ENCODE measurements at places on chromosomes 12 and 14. TPM values are rescaled to one million over a fixed set of nuclear protein-coding genes. Genes with fewer than 3 reads are reported as not detected.

Gene VIPAS39
- 20.2 TPM for total RNA-seq

Gene TOMM20L
- total RNA-seq = not detected

Gene GLI1
- 1.7 TPM for total RNA-seq

Gene ATP23
- 4.4 TPM for total RNA-seq

Gene FOXA1
- total RNA-seq = not detected

DNA sequence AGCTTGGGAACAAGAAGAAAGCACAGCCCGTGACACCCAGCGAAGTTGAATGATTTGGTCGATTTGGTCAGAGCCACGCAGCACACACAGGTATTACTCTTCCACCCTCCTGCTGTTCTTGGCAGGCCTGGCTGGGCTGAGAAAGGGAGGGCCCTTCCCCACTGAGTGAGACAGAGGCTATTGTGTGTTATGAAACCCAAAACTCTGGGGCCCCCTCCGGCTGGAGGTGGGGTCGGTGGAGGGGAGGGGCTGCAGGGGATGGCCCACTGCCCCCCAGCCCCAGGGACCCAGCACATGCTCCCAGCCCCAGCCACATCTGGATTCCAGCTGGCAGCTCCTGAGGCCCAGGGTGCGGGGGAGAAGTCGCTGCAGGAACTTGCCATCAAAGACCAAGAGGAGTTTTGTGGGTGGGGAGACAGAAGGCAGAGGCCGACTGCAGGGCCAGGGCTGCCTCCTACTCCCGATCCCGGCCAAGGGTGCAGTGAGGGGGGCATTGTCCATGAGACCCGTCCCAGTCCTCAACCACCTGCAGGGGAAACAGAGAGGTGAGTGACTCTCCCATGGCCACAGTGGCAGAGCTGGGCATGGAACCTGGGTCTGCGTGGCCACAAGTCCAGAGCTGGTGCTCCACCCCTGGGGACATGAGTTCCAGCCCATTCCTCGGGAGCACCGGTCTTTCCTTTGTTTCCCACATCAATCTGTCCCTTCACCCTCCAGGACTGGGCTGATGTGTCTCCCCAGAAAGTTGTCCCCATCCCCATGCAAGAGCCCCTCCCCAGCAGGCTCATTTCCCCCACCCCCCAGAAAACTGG is 8.7 kb downstream of the TMEM119 start:
- DNase-seq = no peak

DNA sequence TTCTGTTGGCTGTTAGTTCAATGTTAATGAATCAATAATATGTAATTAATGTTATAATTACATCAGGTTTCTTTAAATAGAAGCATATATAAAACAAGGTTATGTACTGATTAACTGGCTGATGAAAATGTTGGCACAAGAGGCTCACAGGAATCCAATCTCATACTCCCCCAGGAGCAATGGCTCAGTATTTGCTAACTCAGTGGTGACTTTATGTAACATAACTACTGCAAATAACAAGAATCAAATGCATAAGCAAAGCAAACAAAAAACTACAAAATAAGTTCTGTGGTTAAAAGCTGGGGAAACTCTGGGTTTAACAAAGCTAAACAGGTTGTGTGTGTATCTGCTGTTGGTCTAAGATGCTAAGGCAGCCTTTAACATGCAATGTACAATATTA is 27.7 kb upstream of the BBS10 start:
- DNase-seq = no peak

- DNase-seq = no peak
These were observed at the start of gene VASH1 for GRCh38 chr14:76761136-76761959. Gene VASH1 (plus strand): TSS chr14:76761468. CDS start chr14:76762822, 1,354 bp downstream.

DNA sequence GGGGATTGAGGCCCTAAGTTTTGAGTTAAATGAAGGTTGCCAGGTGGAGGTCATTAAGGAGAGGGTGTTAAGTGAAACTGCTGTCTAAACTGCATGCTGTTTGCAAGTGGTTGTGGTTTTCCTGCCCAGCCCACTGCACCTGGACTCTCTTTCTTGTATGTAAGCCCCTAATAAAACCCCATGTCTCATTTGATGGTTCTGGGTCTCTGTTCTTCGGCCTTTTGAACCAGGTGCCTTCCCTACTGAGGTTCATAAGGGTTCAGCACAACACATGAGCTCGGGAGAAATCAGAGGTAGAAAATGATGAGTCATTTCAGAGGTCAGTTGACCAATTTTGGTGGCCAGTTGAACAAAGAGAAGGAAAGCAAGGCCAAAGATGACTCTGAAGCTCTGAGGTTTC is 382.5 kb downstream of the RPS29 start:
- no peak for DNase-seq

DNA sequence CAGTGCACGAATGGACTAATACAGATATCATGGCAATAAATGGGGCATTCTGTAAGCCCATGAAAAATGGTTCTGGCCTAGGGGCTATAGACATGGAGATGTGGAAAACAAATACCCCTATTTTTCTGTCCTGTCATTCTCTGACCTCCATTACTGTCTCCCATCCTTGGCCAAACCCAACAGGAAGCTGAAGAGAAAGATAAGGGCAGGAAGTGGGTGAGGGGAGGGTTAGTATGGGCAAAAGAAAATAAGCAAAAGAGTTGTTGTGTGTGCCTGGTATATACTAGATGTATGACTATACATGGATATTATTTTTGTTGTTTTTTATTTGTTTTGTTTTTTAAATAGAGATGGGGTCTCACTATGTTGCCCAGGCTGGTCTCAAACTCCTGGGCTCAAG is 339.3 kb downstream of the PCNX1 start:
- no peak for DNase-seq

DNA sequence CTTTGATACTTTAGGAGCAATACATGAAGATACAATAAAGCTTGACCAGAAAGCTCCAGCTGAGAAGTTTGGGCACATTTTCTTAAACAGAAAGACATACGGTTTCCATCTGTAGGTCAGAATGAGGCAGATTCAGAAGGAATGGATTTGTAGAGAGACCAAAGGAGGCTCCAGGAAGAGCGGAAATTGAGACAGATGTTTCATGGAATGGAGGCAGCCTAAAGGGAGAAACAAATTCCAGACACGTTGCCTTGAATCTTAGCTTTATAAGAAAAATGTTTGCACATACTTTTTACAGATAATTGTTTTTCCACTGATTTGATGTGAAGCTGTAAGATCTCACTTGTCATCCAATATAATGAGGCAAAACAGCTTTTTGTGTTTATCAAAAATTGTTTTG is 24.8 kb downstream of the EPYC start:
- no peak for DNase-seq

GRCh38 chr12:121190523-121191031 is 19.4 kb upstream of the P2RX4 start:
- no peak for DNase-seq

- no peak for DNase-seq
These were observed 24.8 kb downstream of the KLRK1 start for GRCh38 chr12:10364815-10365622.

GRCh38 chr12:129016159-129016558 is 162.9 kb downstream of the GLT1D1 start:
- no peak for DNase-seq

- no peak for DNase-seq
These were observed 36.2 kb downstream of the ETV6 start for GRCh38 chr12:11685716-11686115.

DNA sequence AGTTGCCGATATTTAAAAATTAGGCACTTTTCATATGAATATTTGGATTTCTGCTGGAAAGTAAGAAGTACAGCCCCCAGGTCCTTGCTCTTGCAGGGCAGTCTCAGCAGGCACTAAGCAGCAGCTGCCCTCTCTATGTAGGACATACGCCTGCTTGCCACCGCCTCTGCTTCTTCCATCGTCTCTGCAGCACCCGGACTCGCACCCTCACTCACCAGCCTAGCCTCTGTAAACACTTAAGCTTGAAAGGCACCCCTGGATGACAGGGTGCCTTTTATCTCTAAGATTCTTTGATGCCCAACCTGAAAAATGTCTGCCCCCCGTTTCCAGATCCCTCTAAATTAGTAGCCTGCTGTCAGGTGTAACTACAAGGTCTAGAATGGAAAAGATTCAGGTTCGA is 19.0 kb downstream of the OTUB2 start:
- no peak for DNase-seq

DNA sequence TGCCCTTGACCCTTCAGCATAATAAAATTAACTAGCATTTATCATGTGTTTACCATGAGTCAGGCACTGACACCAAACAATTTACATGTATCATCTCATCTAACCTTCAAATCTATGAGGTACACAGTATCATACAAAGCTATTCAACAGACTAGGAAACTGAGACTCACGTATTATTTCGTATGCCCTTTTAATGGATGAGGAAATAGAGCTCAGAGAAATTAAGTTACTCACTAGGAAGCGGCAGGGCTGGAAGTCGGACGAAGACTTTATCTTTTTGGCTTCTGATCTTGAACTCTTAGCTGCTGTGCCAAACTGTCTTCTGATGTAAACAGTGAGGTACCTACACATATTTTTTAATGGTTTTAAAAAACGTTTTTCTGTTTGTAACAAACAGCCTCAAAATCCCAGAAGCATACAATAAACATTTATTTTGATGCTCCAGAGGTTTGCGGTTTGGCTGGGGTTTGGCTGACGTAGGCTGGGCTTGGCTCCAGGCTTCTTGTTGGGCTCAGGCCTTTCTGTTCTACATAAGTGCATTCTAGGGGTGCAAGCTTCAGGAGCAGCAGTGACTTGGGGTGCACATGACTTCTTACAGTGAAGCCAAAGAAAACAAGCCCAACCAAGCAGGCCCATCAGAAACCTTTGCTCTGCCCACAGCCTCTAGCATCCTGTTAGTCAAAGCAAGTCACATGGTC is 184.7 kb downstream of the TBX5 start:
- no peak for DNase-seq

- DNase-seq = no peak
These were observed 22.5 kb downstream of the ADGRD1 start for GRCh38 chr12:130976171-130976720.

DNA sequence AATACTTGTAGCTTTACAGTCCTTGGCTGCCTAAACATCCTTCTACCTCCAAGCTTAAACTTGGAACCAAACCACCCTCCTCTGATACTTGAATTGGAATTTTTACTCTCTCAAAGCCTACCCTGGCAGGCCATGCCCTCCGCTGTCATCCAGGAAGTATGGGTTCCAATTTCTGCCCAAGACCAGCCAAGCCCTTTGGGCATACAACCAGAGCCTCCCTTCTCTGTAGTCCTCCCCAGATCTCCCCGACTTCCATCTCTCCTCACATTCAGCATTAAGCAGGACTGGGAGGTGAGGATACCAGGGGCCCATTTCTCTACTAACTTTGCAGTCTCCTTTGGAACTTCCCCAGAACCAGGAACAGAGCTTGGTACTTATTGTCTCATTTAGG is 369 bp upstream of the DHH start:
- DNase-seq = no peak

DNA sequence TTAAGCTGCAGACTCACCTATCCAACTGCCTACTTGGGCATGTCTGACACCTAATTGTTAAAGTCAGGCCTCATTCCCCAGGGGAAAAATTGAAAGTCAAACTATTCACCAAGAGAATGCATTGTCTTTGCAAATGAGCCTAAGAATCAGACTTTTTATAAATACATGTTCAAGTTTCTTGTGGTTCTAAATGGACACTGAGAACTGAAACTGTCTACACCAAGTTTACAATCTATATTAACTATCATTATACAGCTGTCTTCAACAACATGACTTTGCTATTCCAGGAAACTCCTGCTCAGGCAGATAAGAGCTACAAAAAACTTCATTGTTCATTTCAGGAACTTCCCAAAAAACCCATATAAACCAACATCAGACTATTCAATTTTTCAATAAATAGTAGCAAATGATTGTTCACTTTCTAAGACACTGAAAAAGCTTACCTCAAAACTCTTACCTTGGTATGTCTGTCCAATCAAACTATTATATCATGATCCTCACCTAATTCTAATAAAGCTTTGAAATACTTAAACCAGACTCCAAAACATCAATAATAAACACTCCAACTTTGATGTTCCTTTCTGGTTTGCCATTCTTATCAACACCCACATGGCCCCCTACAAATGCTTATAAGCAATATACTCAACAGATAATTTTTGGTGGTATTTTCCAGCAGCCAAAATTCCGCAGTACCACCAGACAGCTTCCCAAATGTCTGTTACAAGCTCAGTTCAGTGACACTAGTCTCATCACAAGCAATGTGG is 24.2 kb downstream of the CDK17 start:
- no peak for DNase-seq

GRCh38 chr12:97556302-97556779 is 93.7 kb downstream of the RMST start:
- no peak for DNase-seq

DNA sequence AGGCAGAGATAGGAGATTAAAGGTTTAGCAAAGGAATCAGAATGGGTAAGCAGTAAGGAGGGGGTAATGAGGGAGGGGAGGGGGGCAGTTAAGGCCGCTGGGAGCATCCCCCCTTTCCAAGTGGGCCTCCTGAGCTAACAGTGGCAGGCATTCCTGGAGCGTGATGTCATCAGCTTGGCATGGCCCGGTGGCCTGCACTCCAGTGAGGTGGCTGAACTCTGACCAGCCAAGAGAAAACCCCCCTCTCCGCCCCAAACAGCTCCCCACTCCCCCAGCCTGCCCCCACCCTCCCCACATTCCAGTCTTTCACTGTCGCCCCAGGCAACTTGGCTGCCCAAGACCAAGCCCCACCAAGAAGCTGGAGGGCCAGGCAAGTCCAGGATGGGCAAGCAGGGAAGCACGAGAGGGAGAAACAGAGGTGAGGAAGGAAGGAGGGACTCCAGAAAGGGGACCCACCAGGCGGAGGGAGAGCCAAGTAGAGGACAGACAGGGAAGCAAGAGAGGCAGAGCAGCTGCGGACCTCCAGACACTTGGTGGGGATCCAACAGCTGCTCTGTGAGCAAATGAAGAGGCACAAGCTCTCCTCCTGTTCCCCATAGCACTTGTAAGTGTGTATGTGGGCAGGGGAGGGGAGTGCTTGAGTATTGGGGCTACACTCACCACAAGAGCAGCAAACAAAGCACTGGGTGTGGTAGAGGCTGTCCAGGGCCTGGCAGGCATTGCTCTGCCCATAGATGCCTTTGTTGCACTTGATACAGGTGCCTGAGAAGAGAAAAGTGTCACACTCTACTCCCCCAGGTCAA is 4.5 kb downstream of the AJUBA start:
- no peak for DNase-seq

DNA sequence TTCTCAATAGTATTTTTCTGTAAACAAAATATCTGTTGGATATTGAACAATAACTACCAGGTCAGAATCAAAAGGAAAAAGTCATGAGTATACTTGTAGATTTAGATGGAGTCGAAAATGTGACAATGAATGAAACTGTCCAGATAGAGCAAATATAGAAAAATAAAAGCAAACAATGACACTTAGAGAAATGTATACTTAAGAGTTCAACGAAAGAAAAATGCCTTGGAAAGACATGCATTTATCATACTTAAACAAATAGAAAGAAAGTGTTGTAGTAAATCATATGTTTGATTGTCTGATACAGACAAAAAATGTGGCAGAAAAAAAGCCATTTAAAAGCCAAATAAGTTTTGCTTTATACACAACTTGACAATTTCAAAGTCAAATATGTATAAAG is 571.2 kb upstream of the MGAT4C start:
- DNase-seq = no peak

- no peak for DNase-seq
These were observed 9.3 kb downstream of the PEBP1 start for GRCh38 chr12:118145113-118145797.

All from thoracic aorta (tissue), 2 donors.